ENCODE measurements at places on chromosomes 16 and 17.

DNA sequence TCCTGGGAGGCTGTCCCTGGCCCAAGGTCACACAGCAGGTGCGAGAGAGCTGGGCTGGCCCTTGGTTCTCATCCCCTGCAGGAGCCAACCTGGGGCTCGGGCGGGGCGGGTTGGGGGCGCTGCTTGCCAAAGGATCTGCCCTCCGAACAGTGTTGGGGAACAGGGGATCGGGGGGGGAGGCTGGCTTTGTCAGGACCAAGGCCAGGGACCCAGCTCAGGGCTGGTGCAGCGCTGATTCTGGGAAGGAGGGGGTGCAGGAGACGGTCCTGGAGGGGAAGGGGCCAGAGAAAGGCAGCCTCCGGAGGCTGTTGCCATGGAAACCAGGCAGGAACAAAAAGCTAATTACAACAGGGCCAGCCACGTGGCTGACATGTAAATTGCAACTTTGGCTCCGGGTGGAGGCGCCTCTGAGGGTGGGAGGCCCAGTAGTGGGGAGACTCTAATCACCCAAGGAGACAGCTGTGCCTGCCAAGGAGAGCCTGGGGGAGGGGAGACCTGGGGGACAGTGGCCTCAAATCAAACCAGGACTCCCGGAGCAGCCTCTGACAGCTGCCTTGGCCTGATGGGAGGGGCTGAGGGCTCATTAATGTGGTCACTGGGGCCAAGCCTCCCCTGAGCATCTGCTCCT lies 1.3 kb downstream of the TUBB3 start:
- peak; percentile 79 for DNase-seq

DNA sequence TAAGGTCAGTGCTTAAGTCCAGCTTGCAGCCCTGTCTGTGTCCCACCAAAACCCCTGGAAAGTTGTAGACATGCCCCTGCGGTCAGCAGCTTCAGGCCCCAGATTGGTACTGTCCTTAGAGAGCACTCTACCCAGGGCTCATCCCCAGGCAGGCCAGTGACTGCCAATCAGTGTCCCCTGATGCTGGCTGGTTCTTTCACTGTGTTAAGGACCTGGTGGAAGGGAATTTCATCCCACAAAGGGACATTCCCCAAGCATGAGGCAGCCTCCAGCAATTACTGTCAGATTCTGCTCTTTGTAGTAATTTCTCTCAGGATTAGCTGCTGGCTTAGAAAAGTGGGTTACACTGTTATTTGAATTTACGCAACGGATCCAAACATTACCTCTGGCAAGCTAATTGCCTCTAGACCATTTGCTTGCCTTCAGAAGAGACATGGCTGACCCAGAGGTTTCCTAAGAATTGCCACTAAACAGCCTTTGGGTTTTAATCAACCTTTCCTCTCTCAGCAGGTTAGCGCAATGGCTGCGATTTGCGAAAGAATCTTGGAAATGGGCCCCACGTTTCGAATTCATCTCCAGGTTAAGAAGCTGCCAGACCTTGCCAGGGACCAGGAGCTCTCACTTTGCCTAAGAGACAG lies 5.9 kb downstream of the IRX6 start:
- no peak for DNase-seq

GRCh38 chr17:21005367-21005766 lies 37.4 kb downstream of the USP22 start:
- no peak for DNase-seq

- DNase-seq: no peak
These were observed 49.1 kb downstream of the GRB2 start for GRCh38 chr17:75356260-75356937.

Measured in Ammon's horn (tissue), 1 donor.